ENCODE measurements at places on chromosomes 2 and 18.

DNA sequence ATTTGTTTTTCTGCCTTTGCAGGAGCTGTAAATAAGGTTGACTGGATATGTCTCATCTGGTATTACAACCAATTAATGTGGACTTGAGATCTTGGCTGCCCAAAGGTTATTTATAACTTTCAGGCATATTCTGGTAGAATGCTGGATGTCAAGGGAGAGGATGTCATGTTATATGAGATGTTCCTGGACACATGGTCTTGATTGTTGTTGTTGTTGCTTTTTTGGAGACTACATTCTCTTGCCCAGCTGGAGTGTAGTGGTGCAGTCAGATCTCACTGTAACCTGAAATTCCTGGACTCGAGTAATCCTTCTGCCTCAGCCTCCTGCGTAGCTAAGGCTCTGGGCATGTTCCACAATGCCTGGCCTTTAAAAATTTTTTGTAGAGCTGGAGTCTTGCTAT is 83.3 kb downstream of the LCLAT1 start:
- no peak for DNase-seq

DNA sequence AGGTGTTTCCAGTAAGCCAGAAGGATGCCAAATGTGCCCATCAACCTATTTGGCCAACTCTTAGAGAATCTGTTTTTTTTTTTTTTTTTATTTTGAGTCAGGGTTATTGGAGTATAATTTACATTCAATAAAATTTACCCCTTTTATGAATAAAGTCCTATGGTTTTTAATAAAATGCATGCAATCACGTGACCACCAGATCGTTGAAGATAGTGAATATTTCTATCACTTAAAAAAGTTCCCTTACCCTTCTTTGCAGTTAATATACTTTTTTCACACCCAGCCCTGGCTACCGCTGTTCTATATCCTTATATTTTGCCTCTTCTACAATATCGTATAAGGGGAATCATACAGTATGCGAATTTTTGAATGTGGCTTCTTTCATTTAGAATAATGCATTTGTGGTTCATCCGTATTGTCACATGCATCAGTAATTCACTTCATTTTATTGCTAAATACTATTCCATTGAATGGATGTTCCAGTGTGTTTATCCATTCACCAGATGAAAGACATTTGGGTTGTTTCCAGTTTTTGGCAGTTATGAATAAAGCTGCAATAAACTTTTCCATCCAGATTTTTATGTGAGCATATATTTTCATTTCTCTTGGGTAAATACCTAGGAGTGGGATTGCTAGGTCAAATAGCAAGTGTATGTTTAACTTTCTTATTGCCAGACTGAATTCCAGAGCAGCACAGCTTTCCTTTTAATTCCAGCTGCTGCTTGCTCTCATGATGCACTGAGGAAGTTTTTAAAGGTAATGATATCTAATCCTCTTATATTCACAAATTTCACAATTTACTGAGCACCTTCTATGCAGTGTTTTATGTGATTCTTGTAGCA is 156.3 kb upstream of the NT5C1B start:
- DNase-seq = no peak

DNA sequence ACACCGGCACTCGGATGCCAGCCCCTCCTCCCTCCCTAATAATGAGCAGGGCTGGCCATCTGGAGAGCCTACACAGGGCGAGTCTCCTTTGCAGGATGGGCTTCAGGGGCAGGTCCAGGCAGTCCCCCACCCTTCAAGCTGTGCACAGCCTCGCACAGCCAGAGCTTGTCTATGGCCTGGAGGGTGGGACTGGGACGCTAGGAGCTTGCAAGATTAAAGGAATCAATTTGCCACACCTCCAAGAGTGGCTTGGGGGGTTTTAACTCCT is 43.9 kb upstream of the OTOF start:
- DNase-seq = no peak

- DNase-seq = no peak
Measured at GRCh38 chr2:177256695-177257094, 7.8 kb downstream of the NFE2L2 start.

DNA sequence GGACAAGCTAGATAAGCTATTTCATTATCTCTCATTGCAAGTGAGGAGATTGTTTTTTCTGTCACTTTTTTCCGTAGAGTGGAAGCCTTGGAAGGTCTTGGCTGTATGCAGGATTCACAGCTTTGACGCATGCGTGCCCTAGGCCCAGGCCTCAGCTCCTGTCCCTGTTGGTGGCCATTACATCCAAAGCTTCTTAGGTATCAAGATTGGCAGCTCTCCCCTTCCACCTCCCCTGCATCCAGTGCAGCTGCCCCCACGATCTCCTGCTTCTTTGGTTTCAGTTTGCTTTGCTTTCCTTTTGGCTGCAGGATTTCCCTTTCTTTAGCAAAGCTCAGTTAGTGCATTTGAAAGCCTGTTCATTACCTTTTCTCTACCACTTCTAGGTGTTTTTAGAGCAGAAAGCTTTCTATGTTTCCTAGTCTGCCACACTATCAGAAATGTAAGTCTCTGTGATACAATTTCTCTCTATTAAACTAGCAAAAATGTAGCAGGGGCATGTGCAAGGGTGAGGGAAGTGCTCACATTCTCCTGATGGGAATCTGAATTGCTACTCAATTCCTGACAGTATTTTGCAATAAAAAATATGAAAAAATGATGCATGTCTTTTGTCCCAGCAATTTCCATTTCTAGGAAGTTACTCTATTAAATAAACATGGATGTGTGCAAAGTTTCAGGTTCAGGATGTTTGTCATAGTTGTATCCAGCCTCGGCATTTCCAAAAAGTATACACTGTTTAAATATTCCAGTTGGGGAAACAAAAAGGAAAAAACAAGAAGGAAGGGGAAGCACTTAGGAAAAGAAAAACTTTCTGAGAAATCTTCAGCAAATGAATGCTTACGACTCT is 91.2 kb downstream of the LIPG start:
- DNase-seq = no peak

DNA sequence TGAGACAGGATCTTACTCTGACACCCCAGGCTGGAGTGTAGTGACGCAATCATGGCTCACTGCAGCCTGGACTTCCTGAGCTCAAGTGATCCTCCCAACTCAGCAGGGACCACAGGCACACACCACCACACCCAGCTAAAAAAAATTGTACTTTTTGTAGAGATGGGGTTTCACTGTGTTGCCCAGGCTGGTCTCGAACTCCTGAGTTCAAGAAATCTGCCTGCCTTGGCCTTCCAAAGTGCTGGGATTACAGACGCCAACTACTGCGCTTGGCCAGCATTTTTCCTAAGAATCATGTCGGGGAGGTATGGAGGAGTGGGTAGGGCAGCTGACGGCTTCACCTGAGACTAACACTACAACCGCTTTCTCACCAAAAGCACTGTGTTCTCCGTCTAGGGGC is 50.4 kb downstream of the CYP26B1 start:
- no peak for DNase-seq

DNA sequence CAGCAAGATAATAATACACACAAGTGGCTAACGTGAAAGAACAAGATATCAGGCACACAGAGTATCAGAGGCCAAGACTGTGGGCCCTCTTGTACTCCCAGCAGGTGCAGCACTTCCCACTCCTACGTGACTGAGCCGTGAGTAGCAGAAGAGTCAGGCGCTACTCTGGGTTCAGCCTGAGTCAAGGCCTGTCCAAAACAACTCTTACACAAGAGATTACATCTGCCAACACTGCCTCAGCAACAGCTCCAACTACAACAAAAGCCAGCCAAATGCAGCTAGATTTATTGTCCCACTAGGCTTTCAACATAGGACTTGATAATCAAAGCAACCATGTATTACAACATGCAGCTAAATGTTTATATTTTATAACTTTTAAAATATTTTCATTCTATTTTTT is 56.2 kb downstream of the ITSN2 start:
- no peak for DNase-seq

DNA sequence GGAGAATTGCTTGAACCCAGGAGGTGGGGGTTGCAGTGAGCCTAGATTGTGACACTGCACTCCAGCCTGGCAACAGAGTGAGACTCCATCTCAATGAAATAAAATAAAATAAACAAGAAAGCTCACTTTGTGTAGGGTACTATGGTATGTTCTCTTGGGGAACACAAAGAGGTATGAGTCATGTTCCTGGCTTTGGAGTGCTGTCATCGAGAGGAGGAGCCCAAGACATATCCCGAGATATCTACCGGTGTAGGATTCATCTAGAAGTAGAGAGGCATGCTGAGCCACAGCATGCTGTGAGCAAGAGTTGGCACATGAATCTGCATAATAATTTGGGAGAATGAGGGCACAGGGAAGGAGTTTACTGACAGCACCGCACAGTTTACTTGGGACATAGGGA is 244.9 kb upstream of the EPHA4 start:
- no peak for DNase-seq

DNA sequence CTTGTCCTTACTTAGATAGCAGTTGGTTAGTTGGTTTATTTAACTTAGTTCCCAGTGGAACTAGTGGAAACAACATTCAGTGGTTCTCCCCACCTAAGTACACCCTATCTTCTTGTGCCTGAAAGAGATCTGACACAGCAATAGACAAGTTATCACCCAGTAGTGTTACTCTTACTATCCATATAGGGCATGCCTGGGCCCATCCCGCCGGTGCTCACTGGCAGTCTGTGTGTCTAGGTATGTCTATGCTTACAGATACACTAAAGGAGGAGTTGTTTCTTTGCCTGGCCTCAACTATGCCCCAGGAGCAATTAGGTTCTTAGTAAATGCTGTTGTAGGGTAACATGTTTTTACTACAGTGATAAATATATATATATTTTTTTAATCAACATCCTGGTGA is 12.0 kb upstream of the NRP2 start:
- DNase-seq = no peak
